Stimulated activated CD8-positive, alpha-beta memory T cell treated with anti-CD3 and anti-CD28 coated beads, Interleukin-4, amount 100 ng/mL, for 1 hour (primary cell): ENCODE measurements at places on chromosomes 1 and 21.

DNA sequence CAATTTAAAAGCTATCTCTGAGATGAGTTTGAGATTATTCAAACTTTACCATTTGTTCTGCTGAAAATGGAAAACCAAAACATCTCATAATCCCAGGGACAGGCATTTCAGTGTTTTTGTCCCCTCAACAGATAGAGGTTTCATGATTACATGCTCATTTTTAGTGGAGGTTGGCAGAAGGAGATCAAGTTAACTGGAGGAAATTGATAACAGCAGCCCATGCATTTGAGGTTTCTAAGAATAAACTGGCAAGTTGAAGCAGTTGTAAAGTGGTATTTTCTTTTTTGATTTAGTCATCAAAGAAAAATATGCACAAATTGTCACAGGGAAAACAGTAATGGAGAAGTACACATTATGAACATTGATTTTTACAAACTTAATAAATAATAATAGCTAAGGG is 205.8 kb downstream of the PLA2G4A start:
- no peak for DNase-seq

DNA sequence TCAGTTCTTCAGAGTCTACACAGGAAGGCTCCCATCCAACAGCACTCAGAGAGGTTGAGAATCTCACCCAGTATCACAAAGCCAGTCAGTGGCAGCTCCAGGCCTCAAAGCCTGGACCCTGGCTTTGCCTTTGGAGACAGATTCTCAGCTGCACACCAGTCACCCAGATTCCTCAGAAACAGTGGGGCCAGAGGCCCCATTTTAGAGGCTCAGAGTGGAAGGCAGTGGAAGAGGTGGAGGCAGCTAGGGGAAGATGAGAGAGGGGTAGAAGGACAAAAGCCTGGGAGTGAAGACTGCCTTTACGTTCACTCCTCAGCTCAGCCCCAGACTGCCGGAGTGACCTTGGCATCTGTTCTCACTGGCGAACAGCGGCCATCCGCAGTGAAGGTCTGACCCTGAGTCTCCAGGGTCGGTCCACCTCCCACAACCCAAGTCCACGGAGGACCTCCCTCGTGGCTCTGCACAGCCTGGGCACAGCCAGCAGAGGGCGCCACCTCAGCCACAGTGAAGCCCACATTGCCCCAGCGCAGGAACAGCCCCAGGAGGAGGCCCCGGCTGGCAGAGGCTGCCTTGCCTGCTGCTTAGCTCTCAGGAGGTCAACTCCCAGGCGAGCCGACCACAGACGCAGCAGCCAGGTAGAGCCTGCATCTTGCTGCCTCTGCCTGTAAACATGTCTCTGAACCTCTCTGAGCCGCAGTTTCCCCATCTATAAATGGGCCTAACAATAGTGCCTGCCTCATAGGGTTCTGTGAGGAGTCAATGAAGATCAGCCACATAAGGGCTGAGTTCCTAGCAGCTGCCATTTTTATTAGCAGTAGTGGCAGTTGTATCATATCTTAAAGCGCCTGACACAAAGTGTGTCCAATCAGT is 5.9 kb upstream of the FNDC5 start:
- DNase-seq, result no peak

- DNase-seq, result no peak
Observed at GRCh38 chr1:183693521-183693920, 40.4 kb upstream of the APOBEC4 start.

DNA sequence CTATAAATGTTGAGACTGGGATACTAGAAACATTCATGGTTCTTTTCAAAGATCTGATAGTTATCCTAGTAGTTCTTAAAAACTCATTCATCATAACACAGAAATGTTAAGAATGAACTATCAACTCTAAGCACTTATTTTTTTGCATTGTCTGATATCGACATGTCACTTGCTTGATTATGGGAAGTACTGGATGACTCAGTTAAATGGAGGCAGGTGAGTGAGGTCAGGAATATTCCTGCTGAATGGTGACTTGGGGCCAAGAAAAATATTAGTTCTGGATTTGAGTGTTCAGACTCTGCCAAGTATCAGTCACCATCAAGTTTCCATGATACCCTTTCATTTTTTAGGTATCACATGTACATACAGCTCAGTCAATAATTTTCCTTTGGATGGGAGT is 63.6 kb downstream of the NEK7 start:
- no peak for DNase-seq

GRCh38 chr1:163094182-163094581 is 25.0 kb downstream of the RGS4 start:
- no peak for DNase-seq

DNA sequence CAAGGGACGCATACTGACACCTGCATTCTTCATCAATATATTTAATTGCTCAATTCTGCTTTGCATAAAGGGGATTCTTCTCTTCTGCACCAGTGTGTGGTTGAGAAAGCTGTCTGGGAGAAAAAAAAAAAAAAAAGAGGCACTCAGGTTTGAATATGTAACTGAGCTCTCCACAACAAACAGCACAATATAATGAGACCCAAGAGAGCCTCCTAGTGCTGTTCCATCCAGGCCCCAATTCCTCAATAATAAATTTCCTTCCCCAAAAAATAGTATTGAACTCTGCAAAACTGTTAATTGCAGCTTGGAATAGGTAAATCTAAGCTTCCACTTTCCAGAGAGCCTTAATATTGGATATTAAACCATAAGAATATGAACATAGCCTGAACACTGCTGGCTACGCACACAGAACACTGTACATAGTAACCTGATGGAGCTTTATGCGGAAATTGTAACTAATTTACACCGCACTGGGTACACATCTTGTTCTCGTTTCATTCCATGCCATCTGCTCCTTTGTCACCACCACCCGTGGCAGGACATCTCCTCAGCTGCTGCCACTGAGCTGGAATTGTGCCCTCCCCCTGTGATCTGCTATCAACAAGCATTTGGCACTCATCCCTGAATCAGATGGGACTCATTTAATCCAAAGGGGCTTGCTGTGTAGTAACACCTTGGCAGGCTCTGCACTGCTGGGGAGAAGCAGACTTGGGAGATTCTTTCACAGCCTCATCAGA is 272.0 kb downstream of the HHIPL2 start:
- no peak for DNase-seq

DNA sequence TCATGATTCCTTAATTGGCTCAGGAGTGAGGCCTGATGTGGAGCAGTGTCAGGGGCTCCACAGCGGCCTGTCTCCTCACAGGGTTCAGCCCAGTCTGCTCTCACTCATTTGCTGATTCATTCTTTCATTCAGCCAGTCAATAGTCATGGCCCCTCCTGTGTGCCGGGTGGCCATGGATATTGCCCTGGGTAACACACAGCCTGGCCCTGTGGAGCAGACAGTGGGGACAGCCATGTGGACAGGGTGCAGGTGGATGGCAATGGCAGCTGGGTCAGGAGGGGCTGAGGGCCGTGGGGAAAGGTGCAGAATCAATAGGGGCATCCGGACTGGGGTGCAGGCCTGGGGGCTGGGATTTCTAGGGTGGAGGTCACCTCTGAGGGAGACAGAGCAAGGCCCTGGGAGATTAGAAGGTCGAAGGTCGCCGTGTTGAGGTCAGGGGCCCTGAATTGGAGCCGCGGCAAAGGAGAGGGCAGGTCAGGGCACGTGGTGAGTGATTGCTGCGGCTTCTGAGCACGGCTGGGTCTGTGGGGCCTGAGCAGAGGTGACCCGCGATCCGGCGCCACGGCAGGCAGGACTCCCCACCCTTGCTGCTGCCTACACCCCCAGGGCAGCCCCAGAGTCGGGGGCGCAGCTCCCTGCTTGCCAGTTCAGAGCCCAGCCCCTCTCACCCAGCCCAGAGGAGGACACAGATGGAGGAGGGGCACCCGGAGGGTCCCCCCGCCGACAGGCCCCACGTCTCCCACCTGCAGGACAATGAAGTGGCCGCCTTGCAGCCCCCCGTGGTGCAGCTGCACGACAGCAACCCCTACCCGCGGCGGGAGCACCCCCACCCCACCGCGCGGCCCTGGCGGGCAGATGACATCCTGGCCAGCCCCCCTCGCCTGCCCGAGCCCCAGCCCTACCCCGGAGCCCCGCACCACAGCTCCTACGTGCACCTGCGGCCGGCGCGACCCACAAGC is 33.4 kb downstream of the SLC19A1 start:
- DNase-seq, result no peak
